ENCODE measurements at places on chromosomes 3 and 15. TPM values are rescaled to one million over a fixed set of nuclear protein-coding genes. Genes with fewer than 3 reads are reported as not detected.

ANKRD63 gene
- total RNA-seq, result not detected

DNA sequence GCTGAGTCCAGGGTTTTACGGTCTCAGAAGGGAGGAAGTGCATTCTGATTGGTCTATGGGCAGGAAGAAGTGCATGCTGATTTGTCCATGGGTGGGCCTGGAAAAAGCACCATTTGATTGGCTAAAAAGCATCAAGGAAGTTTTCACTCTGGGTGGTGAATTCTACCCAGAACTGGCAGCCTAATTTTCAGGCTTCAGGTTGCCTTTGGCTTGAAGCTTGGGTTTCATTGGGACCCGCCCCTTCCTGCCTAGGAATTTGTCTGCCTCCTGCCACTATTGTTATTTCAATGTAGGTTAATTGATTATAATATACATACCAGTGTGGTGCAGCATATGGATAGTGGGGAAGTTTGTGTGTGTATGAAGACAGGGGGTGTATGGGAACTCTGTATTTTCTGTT, 1355.9 kb downstream of the SI start:
- no peak for DNase-seq

- DNase-seq, result peak; percentile 34
These were observed at the start of gene CA12 for GRCh38 chr15:63381301-63382204. CA12 (minus strand) TSS chr15:63381846; CDS start chr15:63381720, 126 bp downstream.

DNA sequence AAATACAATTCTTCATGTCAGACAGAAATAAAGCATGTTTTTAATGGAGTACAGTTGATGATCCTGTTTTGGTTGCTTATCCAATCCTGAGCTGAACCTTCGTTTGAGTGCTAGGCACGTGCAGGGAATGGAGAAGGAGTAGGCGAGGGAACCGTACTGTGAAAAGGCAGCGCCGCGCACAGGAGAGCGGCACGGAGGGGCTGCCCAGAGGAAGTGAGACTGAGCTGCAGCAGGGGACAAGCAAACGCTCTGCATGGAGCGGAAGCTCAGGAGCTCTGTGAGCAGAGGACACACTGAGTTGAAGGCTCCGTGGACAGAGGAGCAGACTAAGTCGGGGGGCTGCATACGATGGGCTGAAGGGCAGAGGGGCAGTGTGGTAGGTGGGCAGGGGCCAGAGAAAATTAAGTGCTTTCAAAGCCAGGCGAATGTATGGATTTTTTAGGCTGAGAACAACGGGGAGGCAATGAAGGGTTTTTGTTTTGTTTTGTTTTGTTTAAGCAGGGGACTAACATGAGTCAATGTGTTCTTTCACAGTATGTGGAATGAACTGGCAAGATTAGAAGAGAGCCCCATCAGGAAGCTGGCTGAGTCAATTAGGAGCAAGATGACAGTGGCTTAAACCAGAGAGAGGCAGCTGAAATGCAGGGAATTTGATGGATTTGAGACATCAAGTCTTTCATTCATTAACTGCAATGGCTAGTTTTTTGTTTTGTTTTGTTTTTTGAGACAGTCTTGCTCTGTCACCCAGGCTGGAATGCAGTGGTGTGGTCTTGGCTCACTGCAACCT, 23.8 kb upstream of the TM2D3 start:
- DNase-seq, result no peak
